ENCODE measurements at places on chromosomes 3 and 15. TPM values are rescaled to one million over a fixed set of nuclear protein-coding genes. Genes with fewer than 3 reads are reported as not detected.

The GOLGA8K gene
- 0.40 TPM for total RNA-seq

DNA sequence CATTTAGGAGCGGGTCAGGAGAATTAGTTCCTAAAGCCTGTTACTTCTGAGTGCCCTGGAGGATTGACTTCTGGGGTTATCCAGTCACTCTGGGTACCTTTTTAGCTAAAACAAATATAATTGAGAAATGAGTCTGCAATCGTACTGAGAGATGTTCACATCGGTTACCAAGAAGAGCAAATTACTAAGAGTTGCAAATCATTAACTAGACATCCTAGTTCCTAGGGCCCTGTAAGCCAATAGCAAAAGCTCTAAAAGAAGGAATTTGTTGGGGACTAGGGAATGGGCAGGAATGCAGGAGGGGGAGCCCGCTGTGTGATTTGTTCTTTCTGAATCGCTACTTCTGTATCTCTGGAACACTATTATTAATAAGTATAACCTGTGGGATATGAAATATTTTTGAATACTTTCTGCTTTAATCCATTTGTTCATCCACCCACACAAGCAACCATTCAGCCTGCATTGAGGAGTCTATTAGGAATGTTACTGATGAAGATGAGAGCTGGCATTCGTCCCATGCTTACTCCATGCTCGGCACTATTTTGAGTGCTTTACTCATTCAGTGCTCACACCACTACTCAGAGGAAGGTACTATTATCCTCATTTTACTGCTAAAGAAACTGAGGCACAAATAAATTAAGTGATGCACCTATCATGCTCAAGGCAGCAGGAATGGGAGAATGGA, 31.5 kb upstream of the KY start:
- DNase-seq: no peak

DNA sequence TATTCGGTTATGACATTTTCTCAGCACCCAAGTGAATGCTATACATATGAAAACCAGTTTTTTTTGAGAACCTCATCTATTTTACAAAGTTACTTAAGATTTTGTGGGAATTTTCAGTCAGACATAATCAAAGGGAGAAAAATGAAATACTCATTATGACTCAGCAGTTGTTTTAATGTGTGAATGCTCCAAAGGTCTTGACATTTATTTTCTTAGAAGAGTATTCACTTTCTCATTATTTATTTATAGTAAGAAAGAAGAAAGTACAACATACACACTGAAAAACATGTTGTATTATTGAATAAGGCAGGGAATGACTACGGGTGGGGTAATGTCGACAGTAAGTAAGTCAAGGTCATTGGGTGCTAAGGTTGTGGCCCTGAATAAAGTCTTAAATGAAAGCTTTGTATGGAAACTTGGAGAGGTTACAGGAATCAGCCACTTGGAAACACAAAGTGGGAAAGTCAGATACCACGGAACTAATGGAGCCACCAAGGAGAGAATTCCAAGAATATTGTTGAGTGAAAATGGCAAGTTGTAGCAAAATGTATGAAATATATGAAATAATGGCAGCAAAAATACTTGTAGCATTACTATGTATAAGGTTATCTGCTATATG, 844.5 kb downstream of the TBL1XR1 start:
- DNase-seq: no peak

GRCh38 chr3:147702509-147702908, 293.3 kb downstream of the ZIC1 start:
- DNase-seq: no peak

DNA sequence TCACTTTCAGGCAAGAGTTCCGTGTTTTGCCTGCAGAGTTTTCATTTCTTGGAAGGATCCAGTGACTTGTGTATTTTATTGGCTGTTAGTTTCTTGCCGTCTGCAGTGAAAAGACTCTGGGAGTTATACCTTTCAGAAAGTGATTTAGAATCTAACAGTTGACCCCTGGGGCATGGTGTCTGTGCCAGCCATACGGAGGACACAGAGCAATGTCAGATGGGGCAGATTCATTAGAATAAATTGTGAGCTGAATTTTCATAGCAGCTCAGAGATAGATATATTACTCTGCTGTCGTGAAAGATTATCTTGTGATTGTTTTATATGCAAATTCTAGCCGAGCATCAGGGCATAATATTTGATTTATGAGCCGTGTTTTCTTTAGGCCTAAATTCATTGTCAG, 131.6 kb downstream of the SV2B start:
- no peak for DNase-seq

The DNAH1 gene
- 9.6 TPM for total RNA-seq
